Glomerular endothelial cell (primary cell): ENCODE measurements at places on chromosomes 4 and X. TPM values are rescaled to one million over a fixed set of nuclear protein-coding genes. Genes with fewer than 3 reads are reported as not detected.
A peak's percentile ranks its signal among the peaks of the same experiment; 100 is the strongest.

DNA sequence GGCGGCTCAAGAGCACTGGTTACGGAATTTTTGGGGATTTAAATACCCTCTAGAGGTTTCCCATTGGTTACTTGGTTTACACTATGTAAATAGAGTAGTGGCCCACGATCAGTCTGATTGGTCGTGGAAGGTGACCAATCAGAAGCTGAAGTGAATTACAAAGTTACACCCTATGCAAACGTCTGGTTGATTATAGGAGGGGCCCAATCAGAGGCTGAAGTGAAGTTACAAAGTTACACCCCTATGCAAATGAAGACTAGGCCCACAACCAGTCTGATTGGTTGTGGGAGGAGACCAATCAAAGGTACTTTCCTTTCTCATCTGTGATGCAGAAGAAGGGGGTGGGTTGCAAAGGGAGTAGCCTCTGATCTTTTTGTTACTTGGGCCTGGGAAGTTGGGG is 45.1 kb upstream of the HSD17B10 start:
- DNase-seq = no peak

Gene ARMCX5
- total RNA-seq = 8.1 and 11.8 TPM in 2 replicates

Gene FREM3
- not detected in 2 replicates for total RNA-seq

Gene PLXNB3
- total RNA-seq = 25.6 and 37.6 TPM in 2 replicates

DNA sequence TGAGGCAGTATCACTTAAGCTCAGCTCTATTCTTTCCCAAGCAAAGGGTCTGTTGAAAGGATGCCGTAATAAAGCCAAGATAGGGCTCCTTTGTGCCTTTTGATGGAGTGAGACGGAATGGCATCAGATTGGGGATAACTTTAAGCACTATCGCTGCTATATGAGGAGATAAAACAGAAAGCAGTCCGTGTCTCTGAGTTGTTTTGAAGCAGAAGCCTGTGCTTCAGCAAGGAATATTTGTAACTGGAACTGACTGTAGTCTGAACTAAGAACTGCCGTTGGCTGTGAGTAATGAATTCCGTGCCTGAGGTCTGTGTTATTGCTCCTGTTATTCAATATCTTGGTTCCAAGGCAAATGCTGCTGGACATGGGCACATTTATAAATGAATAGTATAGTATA is 297.4 kb downstream of the ANKRD50 start:
- DNase-seq = no peak

- no peak for DNase-seq
Observed at GRCh38 chr4:8577046-8577445, 3.1 kb upstream of the GPR78 start.

Gene KANTR
- total RNA-seq = 2.2 and 8.2 TPM in 2 replicates

Gene SLITRK4
- 3.4 and 4.3 TPM in 2 replicates for total RNA-seq

DNA sequence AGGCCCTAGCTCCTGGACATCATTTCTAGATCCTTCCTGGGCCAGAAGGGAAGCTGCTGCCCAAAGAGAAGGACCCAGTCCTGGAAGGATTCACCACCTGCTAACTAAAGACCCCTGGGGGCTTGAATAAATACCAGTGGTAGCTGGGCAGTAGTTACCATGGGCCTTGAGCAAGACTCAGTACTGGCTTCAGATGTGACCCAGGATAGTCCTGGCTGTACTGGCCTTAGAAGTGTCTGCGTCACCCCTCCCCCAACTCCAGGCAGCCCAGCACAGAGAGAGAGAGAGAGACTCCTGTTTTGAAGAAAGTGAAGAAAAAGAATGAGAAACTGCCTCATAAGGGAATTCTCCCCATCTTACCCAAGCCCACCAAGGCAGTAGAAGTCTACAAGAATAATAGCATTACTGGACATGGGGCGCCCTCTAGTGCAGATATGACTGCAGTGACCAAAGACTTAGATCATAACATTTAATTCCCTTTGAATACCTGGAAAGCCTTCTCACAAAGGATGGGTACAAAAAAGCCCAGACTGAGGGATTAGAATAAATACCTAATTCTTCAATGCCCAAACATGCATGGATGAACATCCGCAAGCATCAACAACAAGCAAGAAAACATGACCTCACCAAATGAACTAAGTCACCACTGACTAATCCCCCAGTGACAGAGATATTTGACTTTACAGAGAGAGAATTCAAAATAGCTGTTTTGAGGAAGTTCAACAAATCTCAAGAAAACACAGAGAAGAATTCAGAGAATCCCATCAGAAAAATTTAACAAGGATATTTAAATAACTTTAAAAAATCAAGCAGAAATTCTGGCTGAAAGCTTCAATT is 171.8 kb downstream of the HNRNPD start:
- DNase-seq = peak; percentile 12

- no peak for DNase-seq
Observed at GRCh38 chr4:82733636-82734035, 65.0 kb downstream of the SCD5 start.

GRCh38 chr4:182835006-182835740 is 82.0 kb downstream of the DCTD start:
- DNase-seq = no peak

Gene CYP4V2
- 6.7 and 13.8 TPM in 2 replicates for total RNA-seq

GRCh38 chr4:75498041-75498440 is 16.2 kb downstream of the RCHY1 start:
- DNase-seq = no peak
